NCI-H2029 (cell line): ENCODE measurements at places on chromosomes 16 and 17.
A peak's percentile ranks its signal among the peaks of the same experiment; 100 is the strongest.

DNA sequence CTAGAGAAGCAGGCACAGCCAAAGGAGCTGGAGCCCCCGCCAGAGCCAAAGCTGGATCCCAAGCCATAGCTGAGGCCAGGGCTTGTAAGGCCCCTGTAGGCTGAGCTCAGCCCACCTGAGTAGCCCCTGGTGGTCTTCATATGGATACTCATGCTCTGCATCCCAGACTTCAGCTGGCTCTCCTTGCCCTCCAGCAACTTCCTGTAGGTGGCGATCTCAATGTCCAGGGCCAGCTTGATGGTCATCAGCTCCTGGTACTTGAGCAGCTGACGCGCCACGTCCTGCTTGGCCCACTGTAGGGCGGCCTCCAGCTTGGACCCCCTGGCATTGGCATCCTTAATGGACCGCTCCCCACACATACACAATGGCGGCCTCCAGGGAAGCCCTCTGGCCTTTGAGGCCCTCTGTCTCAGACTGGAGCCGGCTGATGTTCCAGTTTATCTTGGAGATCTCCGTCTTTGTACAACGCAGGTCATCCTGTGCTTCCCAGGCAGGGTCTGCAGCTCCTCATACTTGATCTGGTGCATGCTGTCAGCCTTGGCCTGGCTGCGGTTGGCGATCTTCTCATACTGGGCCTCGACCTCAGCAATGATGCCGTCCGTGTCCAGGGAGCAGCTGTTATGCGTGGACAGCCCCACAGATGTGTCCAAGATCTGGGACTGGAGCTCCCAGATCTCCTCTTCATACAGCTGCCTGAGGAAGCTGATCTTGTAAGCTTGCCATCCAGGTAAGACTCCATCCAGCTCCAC, 28.9 kb downstream of the IKZF3 start:
- DNase-seq: no peak

DNA sequence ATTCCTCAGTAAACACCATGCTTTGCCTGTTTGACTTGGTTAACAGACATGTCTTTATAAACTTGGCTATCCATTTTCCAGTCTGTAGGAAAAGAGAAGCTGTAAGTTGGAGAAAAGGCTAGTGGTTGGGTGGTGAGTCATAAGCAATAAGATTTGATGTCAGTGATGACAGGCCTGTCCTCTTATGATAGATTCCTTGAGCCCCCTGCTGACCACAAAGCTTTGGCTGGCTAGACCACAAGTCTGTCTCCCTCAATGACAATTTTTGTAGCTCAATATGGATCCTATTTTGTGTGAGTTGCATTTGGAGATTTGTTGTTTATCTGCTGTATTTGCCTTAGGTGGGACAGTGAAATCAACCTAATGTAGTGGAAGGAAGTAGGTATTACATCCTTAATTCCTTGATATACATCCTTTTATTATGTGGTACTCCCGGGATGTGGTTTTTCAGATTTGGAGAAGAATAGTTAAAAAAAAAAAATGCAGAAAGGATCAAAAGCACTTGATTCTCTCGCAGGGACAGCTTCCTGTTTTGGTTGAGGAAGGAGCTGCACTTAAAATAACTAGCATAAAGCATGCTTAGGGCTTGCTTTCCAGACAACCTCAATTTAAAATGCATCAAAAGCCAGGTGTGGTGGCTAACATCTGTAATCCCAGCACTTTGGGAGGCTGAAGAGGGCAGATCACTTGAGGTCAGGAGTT, 67.4 kb downstream of the SIAH1 start:
- no peak for DNase-seq

DNA sequence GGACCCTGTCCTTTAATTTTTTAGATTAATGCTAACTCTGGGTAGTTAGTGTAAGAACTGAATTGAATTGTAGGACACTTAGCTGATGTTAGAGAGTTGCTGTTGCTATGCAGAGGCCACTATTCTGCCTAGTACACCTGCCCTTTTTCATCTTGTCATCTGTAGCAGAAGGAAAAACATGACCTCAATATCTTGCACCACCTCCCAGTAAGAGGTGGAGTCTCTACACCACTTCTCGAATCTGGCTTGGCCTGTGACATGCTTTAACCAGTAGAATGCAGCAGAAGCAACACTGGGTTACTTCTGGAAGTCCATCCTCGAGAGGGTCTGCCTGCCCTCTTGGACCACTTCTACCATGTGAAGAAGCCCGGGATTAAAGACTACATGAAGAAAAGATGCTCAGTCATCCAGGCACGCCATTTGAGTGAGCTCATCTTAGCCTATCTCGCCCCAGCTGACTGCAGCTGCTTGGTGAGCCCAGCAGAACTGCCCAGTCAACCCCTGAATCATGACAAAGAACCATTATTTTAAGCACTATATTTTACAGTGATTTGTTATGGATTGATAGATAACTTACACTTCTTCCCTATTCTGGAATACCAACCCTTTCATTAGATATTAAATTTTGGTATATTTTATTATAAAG, 153.5 kb downstream of the MYO1D start:
- DNase-seq: no peak

DNA sequence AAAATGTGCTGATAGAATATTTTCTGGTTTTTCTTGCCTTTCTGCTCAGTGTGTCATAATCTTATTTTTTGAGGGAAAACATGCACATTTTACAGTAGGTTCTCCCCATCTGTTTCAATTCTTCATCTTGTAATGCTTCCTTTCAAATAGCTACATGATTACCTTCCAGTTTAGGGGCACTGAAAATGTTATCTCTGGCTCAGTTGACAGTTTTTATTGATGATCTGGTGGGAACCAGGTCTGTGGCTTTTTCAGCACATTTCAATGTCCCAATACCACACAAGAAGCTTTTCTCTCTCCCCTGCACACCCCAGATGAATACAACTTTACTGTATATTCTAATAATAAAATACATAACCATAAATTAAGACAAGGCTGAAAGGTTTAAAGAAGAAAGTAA, 36.5 kb downstream of the FTO start:
- no peak for DNase-seq

DNA sequence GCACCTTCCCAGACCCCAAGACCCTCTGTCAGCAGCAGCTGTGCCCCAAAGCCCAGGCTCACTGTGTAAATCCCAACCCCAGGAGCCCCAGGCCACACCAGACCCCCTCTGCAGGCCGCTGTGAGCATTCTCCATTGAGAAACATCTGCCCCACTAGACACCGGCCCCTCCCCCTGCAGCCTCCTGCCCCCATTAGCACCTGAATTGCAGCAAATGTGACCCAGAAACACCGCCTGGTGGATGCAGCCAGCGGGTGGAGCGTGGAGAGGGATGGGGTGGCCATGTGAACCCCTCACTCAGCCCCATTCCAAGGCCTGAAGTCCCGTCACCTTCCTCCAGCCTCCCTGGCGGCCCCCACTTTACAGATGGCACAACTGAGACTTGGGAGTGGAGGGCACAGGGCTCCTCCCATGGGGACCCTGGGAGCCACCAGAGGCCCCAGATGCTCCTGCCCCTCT, 2.2 kb downstream of the UBALD1 start:
- DNase-seq: no peak

GRCh38 chr17:68306819-68307218, 15.5 kb downstream of the ARSG start:
- DNase-seq: no peak

- no peak for DNase-seq
Measured at GRCh38 chr17:63930951-63931575, 1.1 kb downstream of the CD79B start.

- DNase-seq: no peak
Measured at GRCh38 chr17:58268326-58268725, 12.4 kb downstream of the MPO start.

GRCh38 chr17:50276588-50277356, 2.5 kb downstream of the TMEM92 start:
- no peak for DNase-seq

DNA sequence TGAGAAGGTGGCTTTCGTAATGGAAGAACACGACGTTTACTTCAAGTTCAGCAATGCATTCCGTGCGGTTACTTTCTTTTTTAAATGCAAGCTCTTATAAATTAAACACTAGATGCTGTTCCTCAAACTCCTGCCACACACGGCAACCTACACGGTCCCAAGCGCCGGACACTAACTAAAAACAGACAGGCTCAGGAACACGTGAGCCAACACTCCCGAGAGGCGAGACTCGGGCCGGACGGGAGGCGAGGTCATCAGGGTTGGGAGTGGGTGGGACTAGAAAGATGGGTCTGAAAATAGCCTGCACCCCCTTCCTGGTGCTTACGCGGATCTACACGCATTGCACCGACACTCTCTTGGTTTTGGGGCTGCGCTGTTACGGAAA, 6.4 kb downstream of the CLCN7 start:
- no peak for DNase-seq

GRCh38 chr17:74922172-74922571, 883 bp downstream of the USH1G start:
- no peak for DNase-seq

DNA sequence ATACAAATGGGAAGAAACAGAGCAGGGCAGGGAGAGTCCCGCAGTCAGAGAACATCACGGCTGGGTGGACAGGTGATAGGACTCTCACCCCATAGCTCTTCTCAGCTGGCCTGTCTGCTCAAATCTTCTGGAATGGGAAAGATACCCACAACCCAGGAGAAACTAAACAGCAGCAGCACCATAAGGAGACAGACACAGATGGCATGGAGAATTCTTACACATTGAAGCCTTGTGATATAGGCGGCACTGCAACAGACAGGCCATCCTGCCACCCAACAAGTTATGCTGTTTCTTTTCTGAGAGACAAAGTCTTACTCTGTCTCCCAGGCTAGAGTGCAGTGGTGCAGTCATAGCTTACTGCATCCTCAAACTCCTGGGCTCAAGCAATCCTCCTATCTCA, 8.6 kb upstream of the ANKRD40CL start:
- DNase-seq: no peak

DNA sequence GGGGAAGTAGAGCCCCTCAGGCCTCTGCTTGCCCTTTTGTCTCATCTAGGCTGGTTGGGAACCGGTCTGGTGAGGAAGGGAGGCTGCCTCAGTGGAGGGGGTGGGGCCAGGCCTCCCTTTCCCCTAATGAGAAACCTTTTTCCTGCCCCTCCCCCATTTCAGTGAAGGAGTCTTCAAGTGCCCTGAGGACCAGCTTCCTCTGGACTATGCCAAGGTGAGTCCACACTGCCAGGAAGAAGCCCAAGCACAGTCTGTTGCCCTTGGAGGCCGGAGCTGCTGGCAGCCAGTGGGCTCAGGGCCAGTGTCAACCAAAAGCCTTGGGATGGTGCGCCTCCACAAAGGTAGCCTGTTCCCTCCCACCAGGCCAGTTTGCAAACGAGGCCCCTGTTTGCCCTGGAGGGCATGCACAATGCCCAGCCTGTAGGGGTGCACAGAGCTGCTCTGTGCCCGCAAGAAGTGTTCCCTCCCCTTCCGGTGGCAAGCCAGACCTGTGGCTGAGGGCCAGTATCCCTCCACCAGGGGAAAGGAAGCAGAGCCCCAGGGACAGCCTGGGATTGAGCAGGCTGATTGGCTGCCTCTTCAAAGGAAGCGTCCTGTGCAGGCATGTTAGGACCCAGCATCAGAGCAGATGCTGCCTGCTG, 3.4 kb downstream of the TRAF4 start:
- DNase-seq: peak; percentile 90

GRCh38 chr16:48862087-48862532, 252.1 kb upstream of the N4BP1 start:
- no peak for DNase-seq

- DNase-seq: no peak
Measured at GRCh38 chr17:9360677-9361081, 214.9 kb downstream of the STX8 start.

DNA sequence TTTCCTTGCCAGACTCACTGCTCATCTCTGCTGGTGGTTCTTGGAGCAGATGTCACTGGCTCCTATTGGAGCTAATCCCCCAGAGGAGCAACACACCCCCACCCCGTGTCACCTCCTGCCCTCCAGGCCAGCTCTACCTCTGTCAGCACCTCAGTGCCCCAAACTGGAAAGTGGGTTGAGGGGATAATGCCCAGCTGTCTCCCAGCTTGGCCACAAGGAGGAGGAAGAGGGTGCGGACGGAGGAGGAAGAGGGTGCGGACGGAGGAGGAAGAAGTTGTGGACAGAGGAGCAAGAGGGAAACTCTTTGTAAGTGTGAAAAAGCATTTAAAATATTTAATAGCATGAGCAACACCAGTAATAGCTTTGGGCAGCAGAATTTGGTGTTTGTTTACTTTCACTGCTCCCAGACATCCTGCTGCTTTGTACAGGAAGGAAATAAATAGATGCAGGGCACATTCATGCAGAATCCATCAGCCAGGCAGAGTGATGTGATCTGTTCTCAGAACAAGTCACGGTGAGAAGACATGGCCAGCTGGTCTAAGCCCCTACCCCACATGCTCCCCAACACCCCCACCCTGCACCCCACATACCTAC, 82.5 kb downstream of the C17orf67 start:
- no peak for DNase-seq

GRCh38 chr17:43033948-43034881, 9.2 kb downstream of the RND2 start:
- no peak for DNase-seq

DNA sequence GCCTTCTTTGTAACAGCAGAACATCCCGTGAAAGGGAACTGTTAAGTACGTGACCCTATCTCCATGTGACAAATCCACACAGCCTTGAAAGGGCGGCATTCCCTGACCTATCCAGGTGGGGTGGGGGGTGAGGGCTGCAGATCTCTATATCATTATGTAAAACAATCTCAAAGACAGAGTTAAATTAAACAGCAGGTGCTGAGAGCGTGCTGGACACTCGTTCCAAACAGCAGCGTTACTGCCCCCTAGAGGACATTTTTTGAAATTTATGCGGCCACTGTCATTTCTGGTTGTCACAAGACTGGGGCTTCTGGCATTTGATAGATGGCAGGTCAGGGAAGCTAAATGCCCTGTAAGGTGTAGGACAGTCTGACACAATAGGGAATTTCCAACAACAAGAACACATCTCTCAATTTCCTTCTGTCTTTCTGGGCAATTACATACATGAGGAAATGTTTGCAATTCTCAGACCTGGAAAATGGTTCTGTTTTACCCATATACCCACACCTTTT, 6.7 kb upstream of the SLC25A39 start:
- peak; percentile 47 for DNase-seq

DNA sequence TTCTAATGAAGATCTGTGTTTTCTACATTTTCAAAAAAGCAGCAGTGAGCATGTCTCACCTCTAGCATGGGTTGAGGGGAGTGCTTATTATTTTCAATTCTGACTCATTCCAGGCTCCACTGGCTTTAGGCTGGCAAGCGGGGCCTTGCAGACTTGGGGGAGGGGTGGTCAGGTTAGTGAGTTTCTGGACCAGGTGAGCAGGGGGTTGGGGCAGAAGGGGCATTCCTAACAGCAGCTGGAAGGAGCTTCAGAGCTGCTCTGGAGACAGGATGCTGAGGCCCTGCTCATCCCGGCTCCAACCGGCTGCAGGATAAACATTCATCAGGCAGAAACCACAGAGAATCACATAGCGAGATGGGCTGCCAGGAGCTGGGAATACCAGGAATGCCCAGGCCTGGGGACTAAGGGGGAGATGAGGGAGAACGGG, 10.5 kb upstream of the KRT19 start:
- peak; percentile 58 for DNase-seq

- DNase-seq: no peak
Measured at GRCh38 chr17:80951121-80952090, 40.2 kb upstream of the CHMP6 start.

- DNase-seq: no peak
Measured at GRCh38 chr17:27357236-27357635, 63.3 kb downstream of the WSB1 start.

GRCh38 chr16:30669903-30670824, 11.9 kb downstream of the FBRS start:
- DNase-seq: no peak
